ENCODE measurements at places on chromosomes 16 and 17.

GRCh38 chr17:32783602-32784001 lies 93.3 kb downstream of the MYO1D start:
- DNase-seq = peak; percentile 61

GRCh38 chr17:1714427-1714979 lies 4.3 kb upstream of the TLCD2 start:
- peak; percentile 99 for DNase-seq

GRCh38 chr17:58338841-58339754 lies 10.5 kb upstream of the TSPOAP1 start:
- peak; percentile 97 for DNase-seq

GRCh38 chr17:4249452-4250029 lies 14.2 kb downstream of the ANKFY1 start:
- DNase-seq = peak; percentile 45

DNA sequence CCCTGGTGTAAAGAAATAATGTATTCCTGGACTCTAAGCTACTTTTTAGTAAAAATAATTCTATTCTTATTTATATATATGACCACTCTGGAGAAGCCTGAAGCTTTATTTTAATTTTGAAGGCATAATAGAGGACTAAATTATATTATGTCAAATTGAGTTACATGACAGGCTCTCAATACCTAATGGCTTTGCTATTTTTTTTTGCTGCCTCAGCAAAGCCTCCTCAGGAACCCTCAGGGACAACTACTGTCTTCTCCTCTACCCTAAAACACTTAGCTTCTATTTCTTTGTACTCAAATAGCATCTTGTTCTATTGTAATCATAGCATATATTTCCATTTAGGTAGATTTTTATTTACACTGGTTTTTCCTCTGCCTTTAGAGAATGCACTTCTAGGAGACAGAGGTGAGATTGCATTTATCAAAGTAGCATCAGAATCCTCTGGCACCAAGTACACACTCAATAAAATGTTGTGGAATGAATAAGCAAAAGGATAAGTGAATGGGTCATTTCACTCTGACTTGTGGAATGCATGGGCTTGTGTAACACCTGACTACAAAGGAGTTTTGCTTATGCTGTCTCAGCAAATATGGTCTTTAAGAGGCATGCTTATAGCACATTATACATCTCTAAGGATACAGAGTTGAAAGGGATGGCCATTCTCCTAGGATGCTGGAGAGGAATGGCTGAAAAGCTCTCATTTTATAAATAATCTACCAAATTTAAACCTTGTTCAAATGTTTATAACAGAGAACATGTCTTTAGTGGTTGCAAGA lies 605.2 kb downstream of the KCNJ2 start:
- peak; percentile 12 for DNase-seq

DNA sequence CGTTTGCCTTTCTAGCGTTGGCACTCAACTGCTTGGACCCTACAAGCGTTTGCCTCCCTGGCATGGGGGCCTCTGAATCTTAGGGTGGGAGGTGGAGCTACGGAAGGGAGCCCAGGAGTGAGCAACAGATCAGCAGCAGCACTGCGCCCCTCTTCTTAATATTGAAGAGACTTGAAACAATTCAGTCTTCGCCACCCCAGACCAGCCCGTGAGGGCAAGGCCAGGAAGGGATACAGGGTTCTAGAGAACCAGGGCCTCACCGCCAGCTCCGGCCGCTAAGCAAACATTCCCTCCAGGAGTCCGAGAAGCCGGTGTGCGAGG lies 1.5 kb upstream of the GPRC5C start:
- DNase-seq = no peak

GRCh38 chr16:6155271-6155670 lies 1057.7 kb upstream of the EEF2KMT start:
- no peak for DNase-seq

DNA sequence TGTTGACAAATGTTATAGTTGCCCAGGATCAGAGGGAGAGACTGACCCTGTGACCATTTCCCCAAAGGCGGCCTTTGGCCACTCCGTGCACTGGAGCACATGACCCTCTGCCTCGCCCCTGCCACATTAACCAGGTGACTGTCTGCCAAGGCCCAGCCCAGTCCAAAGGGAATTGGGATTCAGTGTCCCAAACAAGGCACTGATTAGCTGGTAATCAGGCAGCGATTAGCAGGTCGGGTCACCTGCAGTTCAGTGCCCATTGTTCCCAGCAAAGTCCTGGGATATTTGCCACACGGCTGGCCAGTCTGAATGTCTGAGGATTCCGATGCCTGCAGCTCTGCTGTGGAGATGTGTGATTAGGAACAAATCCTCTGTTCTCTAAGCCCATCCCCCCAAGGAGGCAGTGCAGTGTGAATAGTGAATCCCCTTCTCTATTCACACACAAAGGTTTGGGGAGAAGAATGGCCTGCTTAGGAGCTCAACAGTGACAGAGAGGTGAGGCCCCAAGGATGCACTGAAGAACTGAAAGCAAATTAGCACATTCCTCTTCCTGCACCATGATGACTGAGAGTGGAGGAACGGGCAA lies 123.1 kb upstream of the MAF start:
- no peak for DNase-seq

DNA sequence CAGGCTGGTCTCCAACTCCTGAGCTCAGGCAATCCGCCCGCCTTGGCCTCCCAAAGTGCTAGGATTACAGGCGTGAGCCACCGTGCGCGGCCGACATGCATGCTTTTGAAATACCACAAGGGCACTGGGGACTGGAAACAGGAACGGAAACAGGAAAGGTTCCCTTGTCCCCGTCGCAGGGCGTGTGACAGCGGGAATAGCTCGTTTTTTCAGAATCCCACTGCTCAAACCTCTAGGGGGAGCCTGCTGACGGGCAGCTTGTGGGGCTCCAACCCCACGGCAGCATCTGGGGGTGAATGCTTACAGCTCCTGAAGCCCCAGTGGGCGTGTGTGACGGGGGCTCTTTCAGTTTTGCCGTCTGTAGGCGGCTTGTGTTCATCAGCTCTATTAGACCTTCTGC lies 18.8 kb upstream of the ASGR2 start:
- DNase-seq = no peak

GRCh38 chr16:51666074-51666473 lies 515.0 kb upstream of the SALL1 start:
- DNase-seq = peak; percentile 4

GRCh38 chr17:1362065-1362848 lies 37.8 kb downstream of the YWHAE start:
- DNase-seq = no peak

DNA sequence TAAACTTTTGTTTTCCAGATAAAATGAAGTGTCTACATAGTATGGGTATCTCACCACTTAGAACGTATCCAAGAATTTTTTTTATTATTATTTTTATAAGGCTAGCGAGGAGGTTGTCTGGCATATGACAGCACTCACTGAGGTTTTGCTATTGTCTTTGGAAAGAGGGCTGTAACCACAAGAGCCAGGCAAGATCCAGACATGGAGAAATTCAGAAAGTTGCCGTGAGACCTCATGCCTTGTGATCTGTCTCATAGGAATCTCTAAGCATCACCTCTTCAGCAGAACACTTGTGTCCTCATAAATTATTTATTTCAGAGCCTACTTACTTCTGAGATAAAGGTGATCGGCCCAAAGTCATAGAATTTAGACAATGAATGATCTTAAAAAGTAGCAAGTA lies 410.8 kb downstream of the CDH11 start:
- DNase-seq = peak; percentile 97

GRCh38 chr16:22898874-22899348 lies 84.9 kb downstream of the HS3ST2 start:
- peak; percentile 58 for DNase-seq

DNA sequence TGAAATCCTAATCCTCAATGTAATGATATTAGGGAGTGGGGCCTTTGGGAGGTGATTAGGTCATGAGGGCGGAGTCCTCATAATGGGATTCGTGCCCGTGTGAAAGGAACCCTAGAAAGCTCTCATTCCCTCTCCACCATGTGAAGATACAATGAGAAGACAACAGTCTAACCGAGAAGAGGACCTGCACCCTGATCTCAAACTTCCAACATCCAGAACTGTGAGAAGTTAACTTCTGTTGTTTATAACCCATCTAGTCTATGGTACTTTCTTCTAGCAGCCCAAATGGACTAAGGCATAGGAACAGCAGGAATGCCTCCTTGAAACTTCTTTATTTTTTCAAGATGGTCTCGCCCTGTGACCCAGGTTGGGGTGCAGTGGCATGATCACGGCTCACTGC lies 24.7 kb downstream of the WSB1 start:
- no peak for DNase-seq

- DNase-seq = no peak
Observed at GRCh38 chr17:75970011-75970523, 8.9 kb downstream of the ACOX1 start.

DNA sequence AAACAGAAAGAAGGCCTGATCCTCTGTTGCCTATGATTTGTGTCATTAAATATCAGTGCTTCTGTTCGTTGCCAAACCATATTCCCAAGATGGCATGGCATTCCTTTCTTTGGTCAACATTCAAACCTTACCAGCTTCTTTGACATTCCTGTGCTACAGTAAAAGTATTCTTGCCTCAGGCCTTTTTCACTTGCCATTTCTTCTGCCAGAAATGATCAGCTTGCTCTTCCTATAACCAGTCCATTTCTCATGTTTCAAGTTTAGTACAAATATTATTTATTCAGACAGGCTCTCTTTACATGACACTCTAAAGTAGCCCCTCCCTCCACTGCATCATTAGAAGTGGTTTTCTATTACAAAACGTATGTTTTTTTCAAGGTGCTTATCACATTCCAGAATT lies 278.3 kb downstream of the KCNJ2 start:
- DNase-seq = no peak

DNA sequence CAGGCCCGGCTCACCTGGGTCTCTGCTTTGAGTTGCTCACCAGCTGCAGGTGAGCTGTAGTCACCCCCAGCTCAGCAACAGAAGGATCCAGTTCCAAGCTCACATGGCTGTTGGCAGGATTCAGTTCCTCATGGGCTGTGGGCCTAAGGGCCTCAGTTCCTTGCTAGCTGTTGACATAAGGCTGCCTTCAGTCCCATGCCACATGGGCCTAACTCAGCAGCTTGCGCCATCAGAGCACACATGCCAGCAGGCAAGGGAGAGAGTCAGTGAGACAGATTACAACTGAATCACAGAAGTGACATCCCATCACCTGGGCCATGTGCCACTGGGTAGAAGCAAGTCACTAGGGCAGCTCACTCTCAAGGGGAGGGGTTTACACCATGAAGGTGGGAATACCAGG lies 24.7 kb downstream of the PSMD7 start:
- DNase-seq = no peak

GRCh38 chr17:8946476-8946875 lies 19.0 kb downstream of the PIK3R5 start:
- DNase-seq = peak; percentile 19

GRCh38 chr16:67146523-67147357 lies 4.1 kb downstream of the B3GNT9 start:
- no peak for DNase-seq

DNA sequence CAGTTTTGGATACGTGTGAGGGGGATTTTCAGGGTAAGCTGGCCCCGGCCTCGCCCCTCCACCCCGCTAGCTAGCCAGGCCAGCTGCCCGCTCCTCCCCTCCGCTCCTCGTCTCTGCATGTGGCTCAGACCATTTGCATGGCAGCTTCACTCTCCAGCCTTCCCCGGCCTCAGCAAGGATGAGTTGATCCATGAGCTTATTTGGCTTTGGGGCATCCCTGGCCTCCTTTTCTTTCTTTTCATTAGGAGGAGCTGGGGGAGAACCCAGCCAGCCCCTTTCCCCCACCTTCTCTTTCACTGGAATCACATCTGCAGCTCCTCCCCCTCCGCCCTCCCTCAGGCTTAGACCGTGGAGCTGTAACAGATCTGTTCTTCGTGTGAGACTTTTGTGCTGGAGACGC lies 30.7 kb downstream of the ELAC2 start:
- no peak for DNase-seq

DNA sequence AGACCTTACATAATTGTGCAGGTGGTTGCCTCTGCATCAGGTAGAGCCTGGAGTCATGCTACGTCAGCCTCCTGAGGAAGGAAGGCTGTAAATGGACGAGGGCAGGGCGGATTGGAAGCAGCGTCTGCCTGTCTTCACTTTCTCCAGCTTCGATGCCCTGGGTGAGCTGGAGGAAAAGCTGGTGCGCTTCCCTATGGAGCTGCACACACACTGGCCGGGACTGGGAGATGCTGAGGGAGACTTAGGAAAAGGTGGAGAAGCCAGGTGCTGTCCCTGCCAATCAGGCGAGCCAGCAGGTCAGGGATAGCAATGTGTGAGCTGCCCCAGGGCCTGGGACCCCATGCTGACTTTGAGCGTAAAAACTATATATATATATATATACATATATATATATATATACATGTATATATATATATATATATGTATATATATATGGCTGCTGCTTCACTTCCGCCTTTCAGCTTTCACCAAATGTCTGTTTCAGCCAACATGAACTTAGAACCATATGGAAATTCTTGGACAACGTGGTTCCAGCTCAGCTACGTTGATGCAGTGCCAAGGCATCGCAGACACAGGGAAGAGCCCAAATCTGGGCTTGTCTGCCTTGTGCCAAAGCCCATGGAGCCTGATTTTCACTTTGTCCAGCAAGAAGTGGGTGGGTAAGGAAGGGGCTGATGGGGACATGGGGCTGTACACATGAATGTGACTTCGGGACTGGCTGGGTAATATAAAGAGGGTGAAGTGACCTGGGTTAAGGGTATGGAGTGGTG lies 71.5 kb upstream of the NKD1 start:
- DNase-seq = no peak
